ENCODE measurements at places on chromosomes 6 and 20.

DNA sequence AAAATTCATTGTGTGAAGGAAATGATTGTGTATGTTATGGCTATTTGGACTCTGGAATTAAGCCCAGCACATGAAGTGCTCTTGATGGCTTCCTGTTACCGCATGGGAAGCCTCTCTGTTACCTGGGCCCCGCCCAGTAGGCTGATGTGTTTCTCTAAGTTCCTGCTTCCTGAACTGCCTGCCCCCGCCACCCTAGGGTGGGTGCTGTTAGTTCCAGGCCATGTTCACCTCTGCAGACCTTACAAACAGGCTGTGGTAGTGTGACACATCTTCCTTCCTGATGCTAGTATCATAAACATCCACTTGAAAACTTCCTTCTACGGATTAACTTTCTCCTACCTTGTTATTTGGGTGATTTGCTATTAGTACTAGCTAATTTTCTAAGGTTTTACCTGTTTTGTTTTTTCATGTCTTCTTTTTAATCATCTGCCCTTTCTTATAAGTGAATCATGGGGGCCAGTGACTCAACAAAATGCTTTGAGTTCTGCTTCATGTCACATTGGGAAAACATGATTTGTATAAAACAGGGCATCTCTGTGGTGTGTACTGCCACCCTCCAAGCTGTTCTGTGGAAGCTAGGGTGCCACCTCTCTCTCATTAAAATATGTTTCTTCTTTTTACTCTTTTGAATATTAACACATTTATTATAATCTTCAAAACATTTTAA, 40.6 kb downstream of the SH3BGRL2 start:
- no peak for DNase-seq

- DNase-seq, result no peak
These were observed 378.1 kb upstream of the AGPAT4 start for GRCh38 chr6:161651949-161652348.

DNA sequence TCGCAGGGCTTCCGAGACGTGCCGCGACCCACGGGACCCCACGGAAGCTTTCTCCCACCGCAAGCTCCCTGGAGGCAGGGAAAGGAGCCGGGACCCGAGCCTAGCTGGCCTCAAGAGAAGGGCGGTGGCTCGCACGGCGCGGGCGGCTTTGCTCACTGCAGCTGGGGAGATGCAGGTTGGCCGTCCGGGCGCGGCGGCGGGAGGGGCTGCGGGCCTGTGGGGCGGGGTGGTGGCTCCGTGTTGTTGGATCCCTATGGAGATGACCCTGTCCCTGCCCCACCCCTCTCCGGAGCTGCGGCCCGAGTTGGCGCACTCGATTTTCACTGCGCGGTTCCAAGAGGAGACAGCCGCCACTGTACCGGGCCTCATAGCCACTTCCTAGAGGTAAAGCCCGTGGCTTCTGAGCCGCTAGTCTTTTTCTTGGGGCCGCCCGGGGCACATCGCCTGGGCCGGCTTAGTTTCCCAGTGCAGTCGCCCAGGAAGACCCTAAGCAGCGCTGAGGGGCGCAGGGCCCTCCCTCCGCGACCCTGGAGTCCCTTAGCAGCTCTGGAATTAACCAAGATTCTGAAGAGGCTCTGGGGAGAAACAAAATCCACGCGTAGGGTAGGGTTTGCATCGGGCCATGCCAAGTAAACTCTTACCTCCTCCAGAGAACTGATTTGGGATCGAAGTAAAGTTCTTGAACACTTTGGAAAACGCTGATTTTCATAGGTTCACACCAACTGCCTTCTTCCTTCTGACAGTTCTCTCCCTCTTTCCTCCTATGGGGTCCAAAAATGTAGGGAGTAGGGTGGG, at the start of gene ECT2L:
TSS of gene ECT2L (plus strand) at position 279 of the 795 bp plus-strand sequence. CDS start 17,188 bp downstream, outside the sequence.
- DNase-seq, result no peak

DNA sequence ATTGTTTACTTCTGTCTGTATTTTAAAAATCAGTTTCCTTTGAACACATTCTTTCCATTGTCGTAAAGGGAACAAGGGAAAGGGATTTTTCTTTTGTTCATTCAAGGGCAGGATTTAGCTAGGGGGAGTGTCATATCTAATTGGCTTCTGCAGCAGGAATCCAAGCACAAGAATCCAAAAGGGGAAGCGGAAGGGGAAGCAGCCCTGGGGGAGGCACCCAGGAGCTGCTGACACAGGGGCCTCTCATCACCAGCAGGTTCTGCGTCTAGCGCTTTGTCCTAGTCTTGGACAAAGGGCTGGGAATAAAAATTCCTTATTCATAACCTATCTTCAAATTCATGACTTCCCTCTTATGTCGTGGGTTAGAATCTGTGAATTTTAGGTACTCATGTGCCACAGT, 13.7 kb downstream of the RIPK1 start:
- DNase-seq, result no peak

DNA sequence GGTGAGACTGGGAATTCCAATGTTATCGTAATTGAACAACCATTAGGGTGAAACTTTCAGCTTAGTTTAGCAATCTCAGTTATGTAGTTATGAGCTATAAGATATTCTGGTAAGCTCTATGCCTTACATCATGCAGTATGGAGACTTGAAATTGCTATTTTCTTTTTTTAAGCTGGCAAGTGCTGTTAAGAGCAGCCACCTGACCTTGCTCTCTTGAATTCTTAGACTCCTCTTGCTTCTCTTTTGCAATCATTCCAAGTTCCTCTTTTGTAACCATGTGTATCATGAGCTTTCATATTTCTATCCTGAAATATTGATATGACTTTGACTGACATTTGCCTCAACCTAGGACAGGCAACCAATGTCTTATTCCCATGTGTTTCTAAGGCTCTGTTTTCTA, 446.3 kb upstream of the SLC35B3 start:
- no peak for DNase-seq

GRCh38 chr6:9754515-9754914, 660.4 kb downstream of the TFAP2A start:
- no peak for DNase-seq

DNA sequence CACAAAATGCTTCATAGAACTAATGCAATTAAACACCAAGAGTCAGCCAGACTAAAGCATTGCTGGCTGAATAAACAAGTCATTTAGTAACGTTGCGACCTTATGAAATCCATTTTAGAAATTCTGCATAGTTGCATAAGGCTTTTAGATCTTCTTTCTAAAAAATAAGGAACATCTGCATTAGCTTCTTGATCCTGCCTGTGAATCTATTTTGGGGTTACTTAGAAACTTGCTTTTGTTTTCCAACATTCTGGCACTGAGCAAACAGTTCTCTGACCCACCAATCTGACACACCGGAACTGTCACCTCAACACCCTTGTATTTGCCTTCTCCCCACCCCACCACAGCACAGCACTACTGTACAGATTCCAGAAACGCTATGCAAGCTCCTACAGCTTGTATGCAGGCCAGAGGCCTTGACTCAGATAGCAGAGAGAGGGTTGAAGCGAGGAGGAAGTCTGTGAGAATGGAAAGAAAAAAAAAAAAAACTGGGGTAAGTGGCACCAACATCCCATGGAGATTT, 55.0 kb downstream of the KIF13A start:
- DNase-seq, result no peak

DNA sequence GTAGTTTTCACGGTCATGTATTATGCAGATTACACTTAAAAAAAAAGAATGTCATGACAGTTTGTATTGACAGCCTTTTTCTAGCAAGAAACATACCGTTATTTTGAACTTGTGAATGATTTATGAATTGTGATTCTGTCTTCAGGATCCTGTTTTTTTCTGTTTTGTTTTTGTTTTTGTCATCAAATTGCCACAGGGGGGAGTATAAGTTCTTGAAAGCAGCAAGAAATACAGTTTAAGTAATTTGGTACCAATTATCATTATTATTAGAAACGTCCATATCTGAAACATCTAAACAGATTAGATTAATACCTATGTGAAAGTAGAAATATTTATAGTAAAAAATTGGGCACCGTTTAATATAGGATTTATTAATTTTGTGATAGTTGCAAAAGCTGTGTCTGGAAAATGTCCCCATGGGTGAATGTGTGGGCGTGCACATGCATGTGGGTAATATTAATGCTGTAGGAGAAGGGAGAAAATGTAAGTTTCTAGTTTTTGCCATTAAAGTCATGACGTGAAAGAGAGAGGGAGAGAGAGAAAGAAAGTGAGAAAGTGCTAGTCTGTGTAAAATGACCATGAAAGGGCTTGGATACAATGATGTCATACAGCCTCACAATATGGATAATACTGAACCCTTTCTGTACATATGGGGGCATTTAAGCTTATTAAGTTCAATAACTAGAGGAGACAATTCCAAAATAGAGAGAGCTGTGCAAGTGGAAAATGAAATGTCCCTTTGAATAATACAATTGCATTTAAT, 9.4 kb upstream of the CCN2 start:
- no peak for DNase-seq

GRCh38 chr6:138410972-138411880, 7.2 kb downstream of the HEBP2 start:
- DNase-seq, result no peak

DNA sequence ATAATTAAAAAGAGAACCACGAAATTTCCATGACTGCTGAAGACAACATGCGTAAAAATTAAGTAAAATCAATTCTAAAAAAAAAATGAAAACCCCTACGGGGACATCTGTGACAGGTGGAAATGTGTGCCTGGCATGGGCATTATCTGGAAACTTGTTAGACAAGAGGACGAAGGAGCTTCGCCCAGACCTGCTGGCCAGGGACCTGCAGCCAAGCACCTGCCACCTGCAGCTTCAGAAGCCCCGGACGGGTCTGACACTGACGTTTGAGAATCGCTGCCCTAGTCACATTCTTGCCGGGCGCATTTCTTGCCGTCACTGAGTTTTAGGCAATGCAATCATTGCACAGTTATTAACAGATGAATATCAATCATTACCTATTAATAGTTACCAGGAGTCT, 140.3 kb downstream of the SMOC2 start:
- no peak for DNase-seq

GRCh38 chr6:137912813-137913212, 45.8 kb downstream of the TNFAIP3 start:
- DNase-seq, result no peak

GRCh38 chr6:159279790-159280277, 110.6 kb downstream of the FNDC1 start:
- DNase-seq, result no peak

GRCh38 chr6:3119040-3119723, 671 bp downstream of the BPHL start:
- DNase-seq, result no peak

DNA sequence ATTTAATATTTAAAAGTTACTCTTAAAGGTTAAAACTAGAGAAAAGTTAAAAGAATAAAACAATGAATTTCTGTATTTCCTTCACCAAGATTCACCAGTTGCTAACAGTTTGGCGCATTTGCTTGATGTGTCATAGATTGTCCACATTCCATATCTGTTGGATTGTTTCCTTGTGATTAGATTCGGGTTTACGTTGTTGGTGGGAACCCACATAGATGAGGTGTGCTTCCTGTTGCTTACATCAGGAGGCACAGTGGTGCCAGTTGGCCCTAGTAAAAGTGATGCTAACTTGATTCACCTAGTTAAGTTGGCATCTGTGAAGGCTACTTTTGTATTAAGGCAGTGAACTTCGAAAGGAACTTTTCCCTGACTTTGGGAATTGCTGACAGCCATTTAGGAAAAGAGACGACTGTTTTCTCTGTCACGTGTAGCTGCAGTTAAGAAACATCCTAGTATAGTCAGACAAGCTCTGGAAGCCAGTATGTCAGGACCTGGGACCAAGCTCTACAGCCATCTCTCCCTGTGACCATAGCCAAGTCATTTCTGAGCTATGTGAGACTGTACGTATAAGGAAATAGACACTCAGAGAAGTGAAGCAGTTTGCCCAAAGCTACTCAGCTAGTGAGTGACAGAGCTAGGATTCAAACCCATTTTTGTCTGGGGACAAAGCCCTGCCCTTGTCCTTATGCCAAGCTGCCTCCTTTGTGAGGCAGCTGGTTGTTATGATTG, 49.0 kb downstream of the PPARD start:
- DNase-seq, result no peak

GRCh38 chr6:36839749-36840431, 646 bp upstream of the CPNE5 start:
- no peak for DNase-seq

Measured in stimulated activated CD8-positive, alpha-beta memory T cell treated with anti-CD3 and anti-CD28 coated beads, Interleukin-7, amount 100 ng/mL, for 1 hour (primary cell).